Stimulated activated CD4-positive, alpha-beta T cell treated with anti-CD3 and anti-CD28 coated beads, Interleukin-15, amount 100 ng/mL, for 48 hours (primary cell): ENCODE measurements at places on chromosomes 16 and 17.

DNA sequence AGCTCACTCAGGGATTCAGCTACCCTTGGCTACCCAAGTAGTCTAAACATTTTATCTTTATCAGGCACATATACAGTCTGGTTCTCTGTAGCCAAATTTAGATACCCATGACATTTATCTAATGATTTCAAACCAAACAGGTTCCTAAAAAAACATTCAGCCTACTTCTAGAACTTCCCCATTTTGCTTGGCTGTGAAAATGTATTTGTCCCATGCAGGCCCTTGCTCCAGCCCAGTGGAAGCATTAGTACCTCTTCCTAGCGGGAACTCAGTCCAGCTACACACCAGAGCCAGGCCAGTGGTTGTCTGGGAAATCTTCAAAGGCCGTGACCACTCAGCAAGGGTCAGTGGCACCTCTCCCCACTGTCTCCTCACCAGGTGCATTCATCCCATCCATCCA lies 26.2 kb upstream of the NAGLU start:
- no peak for DNase-seq

GRCh38 chr17:39402244-39402889 lies 941 bp upstream of the FBXL20 start:
- DNase-seq: peak; percentile 86

- DNase-seq: no peak
Measured at GRCh38 chr16:88920618-88921590, 54.4 kb upstream of the PABPN1L start.

DNA sequence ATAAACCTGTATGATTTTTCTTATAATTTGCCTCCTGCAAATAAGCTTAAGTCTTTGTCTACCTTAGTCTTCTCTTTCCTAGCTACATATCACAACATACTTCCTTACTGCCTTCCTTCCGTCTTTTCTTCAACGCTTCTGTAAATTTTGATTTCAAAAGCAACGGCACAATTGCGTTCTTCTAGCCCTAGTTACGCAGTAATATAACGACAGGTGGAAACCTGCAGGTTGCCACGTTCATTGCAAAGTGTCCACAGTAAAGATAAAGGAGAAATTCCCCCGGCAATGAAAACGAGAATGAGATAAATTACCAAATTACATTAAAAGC lies 546 bp upstream of the PSMD7 start:
- no peak for DNase-seq
